ENCODE measurements at places on chromosomes 4 and X.

- no peak for DNase-seq
Observed at GRCh38 chr4:85842540-85842939, 367.6 kb downstream of the ARHGAP24 start.

- DNase-seq = no peak
Observed at GRCh38 chrX:13068651-13069050, 24.2 kb upstream of the FAM9C start.

- DNase-seq = no peak
Observed at GRCh38 chr4:176526704-176527103, 206.9 kb downstream of the SPCS3 start.

DNA sequence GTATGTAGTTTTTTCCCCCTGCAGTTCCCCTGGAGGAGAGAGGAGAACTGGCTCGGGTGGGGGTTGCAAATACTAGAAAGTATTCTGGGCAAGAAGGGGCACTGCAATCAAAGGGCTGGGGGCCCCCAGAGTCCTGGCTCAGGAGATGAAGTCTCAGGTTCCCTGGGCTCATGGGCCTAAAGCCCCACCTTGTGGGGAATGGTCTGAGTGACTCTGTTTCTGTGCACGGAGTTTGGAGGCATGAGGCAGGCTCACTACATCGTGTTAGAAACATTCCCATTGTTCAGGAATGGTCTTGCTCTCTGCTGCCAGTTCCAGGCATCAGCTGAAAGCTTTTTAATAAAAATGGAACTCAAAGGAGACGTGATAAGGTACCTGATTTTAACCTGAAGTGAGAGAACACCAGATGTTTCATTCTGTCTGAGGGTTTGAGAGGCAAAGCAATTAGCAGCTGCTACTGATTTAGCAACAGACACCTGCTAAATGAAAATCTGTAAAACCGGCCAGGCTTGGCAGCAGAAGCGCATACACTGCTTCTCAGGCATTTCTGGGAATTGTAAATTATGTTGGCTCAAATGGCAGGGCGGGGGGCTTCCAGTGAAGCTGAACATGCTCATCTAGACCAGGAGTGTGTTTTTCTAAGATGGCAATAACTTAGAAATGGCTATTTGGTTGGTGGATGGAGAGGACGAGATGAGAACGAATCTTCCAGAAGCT lies 122.7 kb downstream of the TMEM164 start:
- no peak for DNase-seq

- no peak for DNase-seq
Observed at GRCh38 chrX:79107891-79108718, 36.4 kb upstream of the GPR174 start.

DNA sequence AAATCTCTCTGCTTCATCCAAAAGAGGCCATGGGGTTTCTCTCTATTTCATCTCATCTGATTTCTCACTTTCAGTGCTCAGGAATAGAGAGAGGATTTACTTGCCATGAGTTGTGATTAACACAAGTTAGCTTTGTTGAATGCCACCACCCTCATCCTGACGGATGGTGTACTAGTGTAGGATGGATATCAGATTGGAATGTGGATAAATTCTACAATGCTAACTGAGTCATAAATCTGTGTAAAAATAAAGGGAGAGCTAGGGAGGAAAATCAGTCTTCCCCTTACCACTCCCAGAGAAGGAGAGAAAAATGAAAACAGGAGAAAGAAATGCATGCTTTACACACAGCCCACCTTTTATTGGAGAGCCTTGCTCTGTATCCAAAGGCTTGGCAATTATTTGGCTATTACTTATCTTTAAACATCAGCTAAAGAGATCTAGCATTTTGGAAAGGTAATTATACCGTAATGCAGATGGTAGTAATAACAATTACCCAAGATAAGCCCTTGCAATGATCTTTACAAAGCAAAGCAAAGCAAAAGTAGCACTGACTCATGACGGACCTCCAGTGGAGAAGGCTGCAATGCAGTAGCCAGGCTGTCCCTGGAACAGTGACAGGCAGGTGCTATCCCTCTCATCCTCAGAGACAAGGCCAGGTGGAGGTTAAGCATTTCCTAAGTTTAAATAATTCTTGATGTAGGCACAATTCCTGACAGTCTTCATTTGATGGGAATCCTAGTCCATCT lies 306.3 kb upstream of the PPARGC1A start:
- DNase-seq = no peak

DNA sequence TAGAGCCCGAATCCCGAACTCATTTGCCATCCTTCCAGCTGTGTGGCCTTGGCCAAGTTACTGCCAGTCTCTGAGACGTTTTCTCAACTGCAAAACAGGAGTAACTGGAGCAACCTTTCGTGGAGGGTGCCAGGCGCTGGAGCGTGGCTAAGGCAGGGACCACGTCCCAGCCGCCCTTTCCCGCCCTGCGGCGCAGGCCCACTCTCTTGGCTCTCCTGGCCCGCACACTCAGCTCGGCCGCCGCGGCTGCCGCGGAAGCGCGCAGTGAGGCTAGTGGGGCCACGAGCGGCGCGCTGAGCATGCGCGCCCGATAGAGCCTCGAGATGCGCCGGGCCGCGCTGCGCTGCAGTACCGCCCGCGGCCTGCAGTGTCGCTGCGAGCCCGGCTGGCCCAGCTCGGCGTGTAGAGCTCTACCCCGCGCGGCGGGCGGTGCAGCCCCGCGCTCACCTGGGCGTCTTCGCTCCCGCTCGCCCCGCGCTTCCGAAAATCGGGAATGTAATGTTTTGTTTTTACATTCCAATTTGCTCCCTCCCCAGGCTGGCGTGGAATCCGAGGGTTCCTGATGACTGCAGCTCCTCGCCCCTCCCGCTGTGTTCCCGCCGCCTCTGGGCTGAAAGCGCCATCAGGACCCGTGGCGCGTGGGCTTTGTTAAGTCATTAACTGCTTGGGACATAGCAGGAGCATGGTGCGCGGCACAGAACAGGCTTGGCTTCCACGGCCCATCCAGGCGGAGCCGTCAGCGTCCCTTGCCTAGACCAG lies 4.0 kb upstream of the ZNF518B start:
- peak; percentile 61 for DNase-seq

- no peak for DNase-seq
Observed at GRCh38 chrX:15194146-15194545, 75.7 kb downstream of the ASB9 start.

DNA sequence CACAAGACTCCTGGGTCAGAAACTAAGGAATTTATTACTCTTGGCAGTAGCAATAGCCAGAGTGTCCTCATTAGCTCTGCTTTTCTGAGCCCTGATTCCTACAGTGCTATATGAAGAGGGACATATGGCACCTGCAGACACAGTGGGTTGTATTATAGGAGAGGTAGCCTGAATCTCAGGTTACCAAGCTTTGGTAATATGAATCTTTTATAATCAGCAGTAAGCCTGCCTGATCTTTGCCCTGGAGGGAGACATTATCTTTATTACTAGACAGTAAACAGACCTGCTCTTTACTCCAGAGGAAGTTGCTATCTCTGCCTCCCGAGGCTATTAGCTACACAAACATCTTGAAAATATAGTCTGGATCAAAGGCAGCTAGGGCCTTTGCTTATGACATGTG lies 62.5 kb upstream of the HOPX start:
- no peak for DNase-seq

DNA sequence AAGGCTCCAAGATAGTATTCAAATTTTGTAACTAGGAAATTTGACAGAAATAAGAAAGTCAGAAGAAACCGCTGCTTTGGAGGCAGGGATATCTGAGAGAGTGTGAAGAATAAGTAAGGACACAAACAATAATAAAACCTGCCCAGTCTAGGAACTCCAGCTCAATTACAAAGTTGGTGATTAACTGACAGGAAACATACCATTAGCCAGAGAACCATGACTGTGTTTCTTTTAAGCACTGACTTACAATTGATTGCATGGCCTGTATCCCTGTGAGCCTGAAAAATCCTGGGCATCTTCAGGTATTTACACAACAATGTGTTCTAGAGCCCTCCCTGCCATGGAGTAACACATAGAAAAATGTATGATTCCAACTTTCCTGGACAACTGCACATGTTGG lies 127.4 kb downstream of the GRIA3 start:
- no peak for DNase-seq

DNA sequence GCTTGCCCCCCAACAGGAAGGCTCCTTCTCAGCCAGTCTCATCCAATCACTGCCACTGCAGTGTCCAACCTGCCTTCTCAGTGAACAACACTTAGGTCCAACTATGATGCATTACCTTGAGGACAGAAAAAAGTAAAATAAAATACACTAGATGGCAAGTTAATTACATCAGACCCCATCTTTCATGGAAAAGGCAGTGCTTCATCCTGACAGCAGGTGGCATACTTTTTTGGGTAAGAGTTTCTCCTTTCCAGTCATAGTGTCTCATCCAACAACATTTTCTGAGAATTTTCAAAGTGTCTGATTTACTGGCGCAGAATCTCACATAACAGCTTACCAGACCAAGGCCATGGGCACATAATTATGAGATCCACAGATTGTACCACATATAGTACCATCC lies 1742.8 kb downstream of the PCDH7 start:
- no peak for DNase-seq

GRCh38 chr4:142929526-142929925 lies 83.4 kb upstream of the INPP4B start:
- no peak for DNase-seq

- DNase-seq = no peak
Observed at GRCh38 chr4:169620880-169621248, 486 bp downstream of the CLCN3 start.

DNA sequence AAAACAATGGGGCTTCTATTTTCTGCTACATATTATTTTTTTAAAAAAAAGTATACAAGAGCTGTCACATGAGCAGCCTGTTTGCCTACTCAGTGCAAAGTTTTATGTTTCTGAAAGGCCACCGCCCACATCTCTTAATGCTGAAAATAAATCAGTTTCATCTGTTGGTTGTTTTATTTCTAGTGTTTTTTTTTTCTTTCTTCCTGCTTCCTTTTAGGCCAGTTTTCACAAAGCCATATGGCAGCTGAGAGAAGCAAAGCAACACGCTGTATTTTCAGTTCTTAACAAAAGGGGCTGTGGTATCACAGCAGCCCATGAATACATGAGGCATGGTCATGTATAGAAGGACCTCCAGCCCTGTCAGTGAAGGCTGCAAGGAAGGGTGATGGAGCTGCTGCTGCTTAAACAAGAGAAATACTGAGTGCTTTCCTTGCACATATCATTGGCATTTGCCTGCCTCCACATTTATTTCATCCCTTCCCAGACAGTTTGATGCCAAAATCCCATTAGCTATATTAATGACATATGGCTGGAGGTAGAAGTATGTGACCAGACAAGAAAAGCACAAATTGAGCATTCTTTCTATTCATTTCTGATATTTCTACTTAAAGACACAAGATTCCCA lies 172.5 kb downstream of the PCDH18 start:
- DNase-seq = no peak

DNA sequence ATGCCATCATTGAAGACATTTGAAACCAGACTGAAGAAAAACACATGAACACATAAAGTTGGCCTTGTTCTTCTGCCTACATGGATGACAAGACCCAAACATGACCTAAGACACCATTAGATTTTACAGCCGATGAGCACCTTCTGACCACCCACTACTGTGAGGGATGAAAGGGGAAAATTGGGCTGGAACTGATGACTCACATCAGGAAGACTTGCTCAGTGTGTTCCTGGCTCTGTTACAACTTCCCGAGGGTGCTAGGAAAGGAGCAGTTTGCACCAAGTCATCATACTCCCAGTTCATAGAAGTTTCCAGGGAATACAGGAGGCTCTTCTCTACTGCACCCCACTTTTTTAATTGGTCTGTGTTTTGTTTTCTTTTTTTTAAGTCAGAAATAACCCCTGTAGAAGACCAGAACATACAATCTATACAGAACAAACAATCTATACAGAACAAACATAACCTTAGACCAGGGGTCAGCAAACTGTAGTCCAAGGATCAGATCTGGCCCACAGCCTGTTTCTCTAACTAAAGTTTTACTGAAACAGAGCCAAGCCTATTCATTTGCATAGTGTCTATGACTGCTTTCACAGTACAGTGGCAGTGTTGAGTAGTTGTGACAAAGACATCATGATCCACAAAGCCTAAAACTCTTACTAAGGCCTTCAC lies 25.3 kb downstream of the BTC start:
- no peak for DNase-seq

- no peak for DNase-seq
Observed at GRCh38 chr4:118277243-118277642, 75.6 kb downstream of the PRSS12 start.

DNA sequence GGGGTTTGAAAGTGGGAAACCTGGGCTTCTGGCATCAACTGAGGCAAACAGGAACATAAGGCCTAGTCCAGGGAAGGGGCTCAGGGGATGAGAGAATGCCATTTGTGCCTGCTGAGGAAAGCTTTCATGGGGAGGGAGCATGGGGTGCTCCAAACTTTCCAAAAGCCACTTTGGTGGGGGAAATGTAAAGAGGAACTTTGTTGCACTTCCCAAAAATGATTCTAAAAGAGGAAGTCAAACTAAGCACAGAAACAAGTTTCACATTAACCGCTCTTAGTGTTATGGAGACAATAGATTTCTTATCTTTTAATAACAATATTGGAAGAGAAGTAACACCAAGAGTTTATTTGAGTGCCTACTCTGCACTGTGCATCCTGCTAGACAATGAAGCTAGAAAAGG lies 32.3 kb downstream of the GAB3 start:
- no peak for DNase-seq
